NCI-H1417 treated with DMSO at 0.1 percent for 48 hours (cell line): ENCODE measurements at places on chromosomes 5 and 9.

DNA sequence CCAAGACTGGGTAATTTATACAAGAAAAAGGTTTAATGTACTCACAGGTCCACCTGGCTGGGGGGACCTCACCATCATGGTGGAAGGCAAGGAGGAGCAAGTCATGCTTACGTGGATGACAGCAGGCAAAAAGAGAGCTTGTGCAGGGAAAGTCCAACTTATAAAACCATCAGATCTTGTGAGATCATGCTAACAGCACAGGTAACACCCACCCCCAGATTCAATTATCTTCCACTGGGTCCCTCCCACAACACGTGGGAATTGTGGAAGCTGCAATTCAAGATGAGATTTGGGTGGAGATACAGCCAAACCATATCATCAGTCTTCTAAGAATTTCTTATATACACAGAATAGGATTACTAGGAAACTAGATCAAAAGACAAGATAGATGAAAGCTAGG, 555.6 kb downstream of the PRR16 start:
- DNase-seq, result no peak

GRCh38 chr9:121394292-121394691, 24.2 kb upstream of the STOM start:
- DNase-seq, result no peak

GRCh38 chr9:19378164-19378563, 1.9 kb downstream of the RPS6 start:
- no peak for DNase-seq

DNA sequence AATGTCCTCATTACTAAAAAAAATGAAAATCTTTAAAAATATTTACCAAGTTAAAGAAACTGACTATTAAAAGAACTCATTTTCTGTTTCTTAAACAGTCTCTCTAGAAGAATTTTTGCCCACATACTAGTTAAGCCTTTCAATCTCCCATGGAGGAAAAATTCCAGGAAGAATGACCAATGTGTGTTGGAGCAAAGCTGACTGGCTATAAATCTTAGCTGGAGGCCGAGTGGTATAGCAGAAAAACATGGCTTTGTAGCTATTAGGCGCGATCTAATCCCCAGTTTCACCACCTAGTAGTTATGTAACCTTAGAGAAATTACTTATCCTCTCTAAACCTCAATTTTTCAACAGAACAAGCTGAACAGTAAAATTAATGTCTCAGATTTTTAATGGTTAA, 135.5 kb upstream of the PRLR start:
- DNase-seq, result no peak

DNA sequence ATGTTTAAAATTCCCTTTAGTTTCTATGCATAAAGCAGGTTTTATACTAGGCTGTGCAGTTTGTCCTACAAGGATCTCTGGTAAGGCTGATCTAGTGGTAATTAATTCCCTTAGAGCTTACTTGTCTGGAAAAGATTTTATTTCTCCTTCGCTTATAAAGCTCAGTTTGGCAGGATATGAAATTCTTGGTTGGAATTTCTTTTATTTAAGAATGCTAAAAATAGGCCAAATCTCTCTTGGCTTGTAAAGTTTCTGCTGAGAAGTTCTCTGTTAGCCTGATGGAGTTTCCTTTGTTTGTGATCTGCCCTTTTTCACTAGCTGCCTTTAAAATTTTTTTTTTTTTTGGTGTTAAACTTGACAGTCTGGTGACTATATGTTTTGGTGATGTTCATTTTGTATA, 237.1 kb upstream of the TLE4 start:
- no peak for DNase-seq

- DNase-seq, result no peak
Measured at GRCh38 chr5:111194053-111194452, 30.1 kb upstream of the CAMK4 start.

DNA sequence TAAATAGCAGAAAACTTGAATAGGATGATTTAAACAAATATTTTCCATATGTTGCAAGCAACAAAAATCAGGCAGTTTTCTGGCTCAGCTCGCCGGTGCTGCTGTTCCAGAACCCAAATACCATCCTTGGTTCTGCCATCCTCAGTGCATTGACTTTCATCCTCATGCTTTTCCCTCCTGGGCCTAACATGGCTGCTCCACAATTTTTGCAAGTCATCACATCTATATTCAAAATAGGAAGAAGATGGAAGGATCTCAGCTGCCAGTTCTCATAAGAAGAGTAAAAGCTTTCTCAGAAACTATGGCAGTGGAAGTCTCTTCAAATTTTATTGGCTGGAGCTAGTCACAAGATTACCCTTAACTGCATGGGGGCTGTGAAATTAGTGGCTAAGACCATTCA, 136.7 kb downstream of the STARD4 start:
- DNase-seq, result no peak

- DNase-seq, result no peak
Measured at GRCh38 chr9:96565671-96566497, 53.8 kb downstream of the CDC14B start.

DNA sequence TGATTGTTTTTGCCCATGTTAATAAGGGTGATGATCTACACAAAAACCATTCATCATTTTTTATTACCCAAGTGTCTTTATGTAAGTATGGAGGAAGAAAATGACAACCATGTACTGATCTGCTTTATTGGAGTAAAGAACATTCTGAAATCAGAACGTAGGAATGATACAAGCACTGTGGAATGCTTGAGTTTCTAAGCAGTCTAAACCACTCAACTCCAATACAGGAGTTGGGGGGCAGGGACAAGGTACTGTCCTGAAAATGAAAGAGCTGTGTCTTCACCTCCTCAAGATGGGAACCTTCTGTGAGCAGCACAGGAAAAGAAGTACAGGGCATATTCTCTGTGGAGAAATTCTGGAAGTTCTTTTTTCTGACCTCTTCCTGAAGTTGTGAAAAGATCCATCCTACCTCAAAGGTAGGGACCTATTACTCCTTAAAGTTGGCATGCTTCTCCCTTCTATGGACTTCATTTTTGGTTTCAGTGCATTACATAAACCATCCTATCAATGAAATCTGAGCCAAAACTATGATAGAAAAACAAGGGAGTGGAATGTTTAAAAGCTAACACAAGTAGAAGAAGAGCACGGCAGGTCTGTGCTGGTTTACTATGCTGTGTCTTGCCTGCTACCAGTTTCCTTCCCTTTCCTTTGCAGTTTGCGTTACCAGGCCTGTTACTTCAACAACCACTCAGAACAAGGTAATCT, 202.6 kb downstream of the SEMA5A start:
- DNase-seq, result no peak

GRCh38 chr5:52886206-52886605, 98.5 kb downstream of the ITGA1 start:
- no peak for DNase-seq

- DNase-seq, result no peak
Measured at GRCh38 chr9:71916834-71917534, 5.5 kb downstream of the C9orf85 start.

DNA sequence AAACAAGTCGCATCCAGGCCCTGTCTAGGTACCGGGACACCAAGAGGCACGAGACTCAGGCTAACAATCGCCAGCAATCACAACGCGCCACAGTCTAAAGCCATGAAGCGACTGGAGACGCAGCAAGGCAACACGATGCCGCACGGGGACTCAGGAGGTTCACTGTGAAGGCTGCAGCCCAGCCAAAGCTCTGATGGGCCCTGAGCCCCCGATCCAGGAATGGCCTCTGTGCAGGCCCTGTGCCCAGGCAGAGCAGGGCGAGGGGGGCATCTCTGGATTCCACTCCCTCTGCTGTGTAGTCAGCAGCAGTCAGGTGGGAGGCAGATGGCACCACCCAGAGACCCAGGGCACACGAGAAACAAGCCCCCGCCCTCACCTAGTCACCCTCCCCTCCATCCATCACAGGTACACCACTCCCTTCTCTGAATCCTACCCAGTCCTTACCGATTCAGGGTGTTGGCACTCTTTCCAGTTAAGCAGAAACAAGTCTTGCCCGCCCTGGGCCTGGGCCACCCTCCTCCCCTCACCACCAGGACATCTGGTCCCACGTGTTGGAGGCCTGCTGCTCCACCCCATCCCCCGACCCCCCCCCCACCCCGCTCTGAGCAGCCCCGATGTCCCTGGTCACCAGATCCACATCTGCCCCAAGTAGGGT, 1.1 kb downstream of the RALGDS start:
- no peak for DNase-seq

DNA sequence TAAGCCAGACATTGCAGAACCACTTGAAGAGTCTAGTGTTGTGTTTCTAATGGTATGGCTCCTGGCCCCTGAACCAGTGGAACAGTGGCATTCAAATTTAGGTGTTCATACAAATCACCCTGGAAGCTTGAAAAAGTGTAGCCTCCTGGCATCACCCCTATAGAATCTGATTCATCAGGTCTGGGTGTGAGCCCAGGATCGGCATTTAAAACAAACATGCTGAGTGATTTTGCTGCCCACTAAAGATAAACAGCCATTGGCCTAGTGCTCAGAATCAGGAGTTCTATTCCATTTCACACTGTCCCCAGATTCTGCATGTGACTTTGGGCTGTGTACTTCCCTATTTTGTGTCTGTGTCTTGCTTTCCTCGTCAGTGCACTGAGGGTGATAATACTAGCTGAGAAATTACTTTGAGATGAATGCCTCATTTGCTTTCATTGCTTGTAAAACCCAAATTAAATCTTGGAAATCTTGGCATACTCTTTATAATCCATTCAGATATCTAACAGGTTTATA, 241.5 kb upstream of the CLINT1 start:
- DNase-seq, result no peak

- no peak for DNase-seq
Measured at GRCh38 chr9:122265149-122265915, 650 bp downstream of the MRRF start.

- no peak for DNase-seq
Measured at GRCh38 chr5:10655161-10655971, 91.5 kb downstream of the ANKRD33B start.

DNA sequence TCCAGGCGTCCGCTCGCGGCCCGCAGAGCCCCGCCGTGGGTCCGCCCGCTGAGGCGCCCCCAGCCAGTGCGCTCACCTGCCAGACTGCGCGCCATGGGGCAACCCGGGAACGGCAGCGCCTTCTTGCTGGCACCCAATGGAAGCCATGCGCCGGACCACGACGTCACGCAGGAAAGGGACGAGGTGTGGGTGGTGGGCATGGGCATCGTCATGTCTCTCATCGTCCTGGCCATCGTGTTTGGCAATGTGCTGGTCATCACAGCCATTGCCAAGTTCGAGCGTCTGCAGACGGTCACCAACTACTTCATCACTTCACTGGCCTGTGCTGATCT, 294 bp downstream of the ADRB2 start:
- DNase-seq, result no peak

DNA sequence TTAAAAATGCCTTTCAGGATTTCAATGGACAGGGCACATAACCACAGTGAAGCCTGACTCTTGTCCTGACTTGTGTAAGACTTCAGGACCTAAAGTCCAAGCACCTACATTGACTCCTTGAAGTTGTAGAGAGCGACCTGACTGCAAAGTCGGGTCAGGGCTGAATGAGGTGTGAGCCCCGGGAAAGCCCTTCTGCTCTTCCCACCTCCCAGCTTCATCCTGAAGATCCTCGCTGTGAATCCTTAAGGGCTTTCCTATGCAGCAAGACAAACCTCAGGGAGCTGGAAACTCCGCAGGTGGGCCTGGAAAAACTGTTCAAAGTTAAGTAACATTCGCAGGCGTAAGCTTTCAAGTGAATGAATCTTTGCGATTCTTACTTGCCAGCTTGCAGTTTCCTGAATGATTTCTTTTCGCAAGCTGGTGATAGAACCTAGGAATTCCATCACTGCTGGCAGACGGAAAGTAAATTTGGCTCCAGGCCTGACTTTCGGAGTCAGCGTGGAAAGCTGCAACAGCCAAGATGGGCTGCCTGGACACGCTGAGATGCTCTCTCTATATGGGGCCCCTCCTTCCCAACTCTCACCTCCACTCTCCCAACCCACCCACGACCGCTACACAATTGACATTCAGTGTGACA, 10.9 kb downstream of the SEMA5A start:
- DNase-seq, result no peak

DNA sequence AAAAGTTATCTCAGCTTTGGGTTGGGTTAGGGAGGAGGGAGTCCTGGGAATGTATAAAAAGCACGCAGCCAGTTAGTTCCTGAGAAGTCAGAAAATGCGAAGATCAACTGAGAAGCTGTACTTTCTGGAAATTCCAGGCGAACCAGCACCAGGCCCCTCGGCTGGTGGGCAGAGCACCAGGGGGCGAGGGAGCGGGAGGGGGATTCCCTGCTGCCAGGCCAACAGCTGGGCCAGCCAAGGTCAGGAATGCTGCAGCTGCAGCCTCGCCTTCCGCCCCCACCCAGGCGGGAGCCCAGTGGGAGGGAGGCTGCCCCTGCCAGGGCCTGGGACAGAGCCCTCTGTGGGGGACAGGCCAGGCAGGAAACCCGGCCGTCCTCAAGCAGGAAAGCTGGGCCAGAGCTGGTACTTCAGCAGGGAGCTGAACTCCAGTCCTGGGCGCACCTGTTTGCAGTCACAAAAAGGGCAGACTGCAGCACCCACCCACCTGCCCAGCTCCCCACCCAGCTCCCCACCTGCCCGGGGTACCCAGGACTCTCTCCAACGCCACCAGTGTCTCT, 35.5 kb downstream of the VAV2 start:
- no peak for DNase-seq

DNA sequence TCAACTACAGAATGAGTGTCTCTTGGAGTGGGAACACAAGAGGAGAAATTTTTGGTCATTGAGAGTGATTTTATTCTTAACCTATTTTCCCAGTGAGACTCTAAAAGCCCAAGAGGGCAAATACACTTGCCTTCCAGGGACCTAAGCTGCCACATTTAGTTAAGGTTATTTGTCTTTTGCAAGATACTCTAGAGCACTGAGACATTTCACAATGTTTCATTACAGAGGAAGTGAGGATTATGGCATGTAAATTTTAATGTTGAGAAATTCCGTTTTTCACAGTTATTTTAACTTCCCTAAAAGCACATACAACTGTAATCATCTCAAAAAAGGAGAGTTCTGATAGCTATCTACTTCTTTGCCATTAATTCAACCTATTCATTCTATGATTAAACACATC, 38.7 kb upstream of the RAB3C start:
- no peak for DNase-seq

- DNase-seq, result no peak
Measured at GRCh38 chr9:30628915-30629567, 1755.4 kb upstream of the ACO1 start.
